Suprapubic skin (tissue), 4 donors: ENCODE measurements at places on chromosomes 16 and 17. TPM values are rescaled to one million over a fixed set of nuclear protein-coding genes. Genes with fewer than 3 reads are reported as not detected.

GRCh38 chr17:46181940-46182339 is 11.3 kb downstream of the KANSL1 start:
- DNase-seq: no peak

DNA sequence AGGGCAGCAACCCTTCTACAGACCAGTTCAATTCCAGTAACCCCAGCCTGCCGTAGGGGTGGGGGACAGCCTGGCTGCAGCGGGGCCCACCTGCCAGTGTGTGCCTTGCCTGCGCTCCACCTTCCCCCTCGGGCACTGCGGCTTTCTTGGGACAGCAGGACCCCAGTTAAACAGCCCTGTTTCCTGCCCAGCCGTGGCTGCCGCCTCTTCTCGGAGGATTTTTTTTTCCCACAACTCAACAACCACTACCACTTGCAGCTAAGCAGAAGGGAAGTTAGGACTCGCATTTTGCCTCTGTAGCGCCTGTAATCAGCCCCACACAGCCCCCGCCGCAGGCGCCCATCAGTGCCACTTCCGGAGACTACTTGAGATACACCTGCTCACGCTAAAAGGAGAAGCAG is 76.1 kb downstream of the RAI1 start:
- no peak for DNase-seq

DNA sequence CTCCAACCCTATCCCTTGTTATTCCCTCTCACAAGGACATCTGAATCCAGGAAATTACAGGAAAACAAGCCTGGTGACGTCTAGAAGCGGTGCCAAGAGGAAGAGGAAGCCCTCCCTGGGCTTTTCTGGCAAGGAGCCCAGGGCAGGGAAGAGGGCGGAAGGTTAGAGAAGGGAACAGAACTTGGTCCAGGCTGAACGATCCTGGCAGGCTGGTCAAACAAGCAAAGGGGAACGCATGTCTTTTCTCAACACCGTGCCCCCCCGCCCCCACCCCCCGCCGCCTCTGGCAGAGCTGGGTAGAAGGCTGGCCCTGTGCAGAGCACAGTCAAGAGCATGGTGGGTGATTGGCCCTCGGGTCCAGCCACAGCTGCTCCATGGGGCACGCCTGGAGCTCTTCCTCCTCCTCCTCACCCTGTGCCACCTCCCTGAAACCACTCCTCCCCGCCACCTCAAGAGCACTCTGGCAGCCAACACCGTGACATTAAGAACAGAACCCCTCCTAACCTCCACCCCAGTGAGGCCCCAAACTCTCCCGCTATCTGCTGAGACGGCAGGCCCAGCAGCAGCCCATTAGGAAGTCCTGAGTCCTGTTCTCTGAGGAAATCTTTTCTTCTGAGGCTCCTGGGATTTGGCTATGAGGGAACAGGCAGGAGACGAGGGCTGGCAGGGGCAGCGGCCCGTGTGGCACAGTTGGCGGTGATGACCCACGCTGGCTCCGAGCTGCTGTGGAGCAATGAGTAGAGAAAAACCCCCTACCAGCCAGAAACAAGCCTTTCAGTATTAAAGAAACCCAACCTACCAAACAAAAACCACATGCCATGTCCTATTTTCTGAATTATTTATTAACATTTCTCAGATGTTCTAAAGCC is 7.3 kb downstream of the C16orf86 start:
- no peak for DNase-seq

DNA sequence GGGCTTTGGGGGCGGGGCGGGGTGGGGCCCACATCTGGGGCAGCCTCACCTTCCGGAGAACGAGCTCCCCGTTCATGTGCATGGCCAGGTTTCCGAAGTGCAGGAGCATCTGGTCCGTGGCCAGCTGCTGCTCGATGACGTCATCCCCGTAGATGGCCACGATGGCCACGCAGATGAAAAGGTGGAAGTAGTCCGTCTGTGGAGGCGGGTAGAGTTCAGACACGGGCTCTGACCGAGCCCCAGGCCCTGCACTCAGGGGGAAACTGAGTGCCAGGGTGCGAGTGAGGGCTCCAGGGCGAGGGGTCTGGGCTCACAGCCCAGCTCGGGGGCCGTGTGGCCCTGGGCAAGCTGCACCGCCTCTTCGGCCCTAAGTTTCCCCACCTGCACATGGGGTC is 93.7 kb downstream of the TBC1D16 start:
- DNase-seq: peak; percentile 51

DNA sequence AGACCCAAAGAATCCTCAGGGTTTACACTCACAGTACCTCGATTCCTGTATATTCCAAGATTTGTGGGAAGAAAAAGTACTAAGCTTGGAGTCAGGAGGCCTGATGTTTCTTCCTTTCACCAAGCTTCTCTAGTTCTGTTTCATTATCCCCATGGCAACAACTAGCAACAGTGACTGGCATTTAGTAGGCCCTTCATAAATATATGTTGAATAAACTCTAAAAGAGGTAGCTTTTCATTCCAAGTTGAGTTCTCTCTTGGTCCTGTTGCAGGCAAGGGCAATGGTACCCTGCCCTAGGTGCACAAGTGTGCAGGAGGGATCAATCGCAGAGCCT is 527 bp upstream of the UBE2Z start:
- no peak for DNase-seq

DNA sequence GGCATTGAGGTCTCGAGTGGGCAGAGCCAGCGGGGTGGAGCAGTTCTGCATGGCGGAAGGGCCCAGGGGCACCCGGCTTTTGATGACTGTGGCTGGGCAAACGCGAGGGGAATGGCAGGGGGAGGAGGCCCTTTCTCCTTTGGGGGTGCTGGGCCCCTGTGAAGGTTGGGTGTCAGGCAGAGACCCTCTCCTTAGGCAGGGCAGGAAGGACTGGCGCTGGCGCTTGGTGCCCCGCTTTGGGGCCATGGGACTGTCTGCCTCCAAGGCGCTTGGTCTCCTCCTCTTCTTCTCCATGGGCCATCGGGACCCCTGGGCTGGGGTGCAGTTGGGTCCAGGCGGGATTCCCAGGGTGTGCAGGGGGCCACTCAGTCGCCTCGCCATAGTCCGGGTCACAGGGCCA is 12.8 kb upstream of the GFAP start:
- no peak for DNase-seq

DNA sequence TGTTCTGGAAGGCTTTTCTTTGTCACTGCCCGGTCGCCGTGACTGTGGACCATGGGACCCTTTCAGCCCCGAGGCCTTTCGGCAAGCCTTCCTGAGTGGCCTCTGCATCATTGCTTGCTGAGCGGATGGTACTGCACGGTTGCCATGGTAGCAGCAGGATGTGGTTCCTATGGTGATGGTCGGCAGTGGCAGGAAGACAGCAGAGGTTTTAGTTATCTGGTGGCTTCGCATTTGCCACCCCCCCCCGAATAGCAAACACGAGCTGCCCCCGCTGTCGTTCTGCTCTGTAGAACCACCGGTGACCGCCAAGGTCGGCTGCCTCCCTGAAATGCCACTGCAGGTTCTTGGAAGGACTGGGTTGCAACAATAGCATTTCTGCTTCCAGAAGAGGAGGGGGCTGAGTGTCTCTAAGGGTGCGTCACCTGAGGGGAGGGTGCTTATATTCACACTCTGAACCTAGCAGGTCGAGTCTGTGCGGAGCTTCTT is 76.6 kb downstream of the CMIP start:
- no peak for DNase-seq

GRCh38 chr17:9522074-9522473 is 53.5 kb downstream of the STX8 start:
- no peak for DNase-seq

- DNase-seq: no peak
These were observed 12.4 kb downstream of the NAT9 start for GRCh38 chr17:74763565-74764387.

DNA sequence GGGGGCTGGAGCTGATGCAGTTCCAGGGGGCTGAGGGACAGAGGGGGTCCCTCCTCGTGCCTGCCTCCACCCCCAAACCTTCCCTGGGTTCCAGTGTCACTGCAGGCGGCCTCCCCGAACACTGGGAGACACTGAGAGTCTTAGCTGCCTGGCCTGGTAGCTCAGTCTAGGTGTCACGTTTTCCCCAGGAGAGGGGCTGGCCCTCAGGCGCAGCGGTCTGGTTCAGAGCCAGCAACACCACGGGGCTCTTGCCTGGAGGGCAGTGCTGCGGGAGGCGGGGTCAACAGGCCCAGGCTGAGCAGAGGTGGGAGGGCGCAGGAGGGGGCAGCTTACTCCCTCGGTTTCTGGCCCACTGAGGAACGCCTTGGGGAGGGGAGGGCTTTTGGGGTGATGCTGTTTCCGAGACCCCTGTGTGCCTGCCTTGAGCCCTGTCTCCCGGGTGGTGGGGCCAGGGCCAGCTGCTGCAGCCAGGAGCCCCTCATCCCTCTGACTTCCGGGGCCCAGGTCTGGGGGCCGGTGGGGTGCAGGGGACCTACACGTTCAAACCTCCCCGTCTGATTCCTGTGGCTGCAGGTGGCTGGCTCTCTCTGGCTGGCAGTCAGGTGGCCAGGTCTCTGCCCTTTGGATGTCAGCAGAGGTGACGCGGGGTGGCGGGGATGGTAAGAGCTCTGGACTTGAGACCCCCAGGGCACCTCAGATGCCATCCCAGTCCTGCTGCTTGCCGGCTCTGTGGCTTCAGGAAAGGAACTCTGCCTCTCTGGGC is 89.3 kb upstream of the GSE1 start:
- no peak for DNase-seq

- DNase-seq: peak; percentile 92
These were observed 12.7 kb downstream of the MRM3 start for GRCh38 chr17:794876-795275.

DNA sequence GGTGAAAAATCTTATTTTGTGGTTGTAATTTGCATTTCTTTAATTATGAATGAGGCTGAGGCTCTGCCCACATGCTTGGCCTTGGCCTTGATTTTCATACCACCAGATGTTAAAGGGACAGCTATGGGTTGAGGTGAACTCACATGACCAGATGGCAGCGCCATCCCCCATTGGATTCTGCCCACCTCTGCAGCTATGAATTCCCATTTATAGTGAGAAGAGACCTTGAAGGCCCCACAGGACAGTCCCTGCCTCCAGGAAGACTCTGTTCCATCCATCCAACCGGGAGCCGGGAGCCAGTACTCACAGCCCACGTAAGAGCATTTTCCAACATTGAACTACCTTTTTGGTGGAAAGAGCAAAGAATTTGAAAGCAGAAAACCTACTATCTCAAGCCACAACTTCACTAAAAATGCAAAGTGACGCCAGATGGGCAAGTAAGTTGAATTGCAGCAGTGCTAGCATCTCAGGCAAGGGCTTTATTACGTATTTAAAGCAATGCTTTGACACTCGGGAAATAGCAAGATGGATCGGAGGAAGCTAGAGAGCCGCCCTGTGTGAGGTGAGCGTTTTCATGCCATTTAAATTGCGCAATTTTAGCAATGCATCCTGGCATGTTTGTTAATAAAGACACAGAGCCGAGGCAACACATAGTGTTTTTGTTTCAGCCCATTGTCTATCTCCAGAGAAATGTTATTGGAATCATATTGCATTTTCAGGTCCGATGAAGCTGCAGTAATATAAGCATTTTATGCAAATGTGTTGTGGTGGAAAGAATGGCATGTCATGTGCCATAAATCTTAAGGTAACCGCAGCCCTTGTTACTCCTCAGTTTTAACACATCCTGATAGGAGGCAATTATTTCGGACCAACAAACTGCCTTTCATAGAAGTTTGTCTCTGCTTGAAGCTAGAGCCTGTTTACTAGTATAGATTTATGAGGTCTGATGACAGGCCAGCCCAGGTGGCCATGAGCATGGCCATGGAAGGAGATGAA is 273.4 kb upstream of the TNRC6C start:
- no peak for DNase-seq

DNA sequence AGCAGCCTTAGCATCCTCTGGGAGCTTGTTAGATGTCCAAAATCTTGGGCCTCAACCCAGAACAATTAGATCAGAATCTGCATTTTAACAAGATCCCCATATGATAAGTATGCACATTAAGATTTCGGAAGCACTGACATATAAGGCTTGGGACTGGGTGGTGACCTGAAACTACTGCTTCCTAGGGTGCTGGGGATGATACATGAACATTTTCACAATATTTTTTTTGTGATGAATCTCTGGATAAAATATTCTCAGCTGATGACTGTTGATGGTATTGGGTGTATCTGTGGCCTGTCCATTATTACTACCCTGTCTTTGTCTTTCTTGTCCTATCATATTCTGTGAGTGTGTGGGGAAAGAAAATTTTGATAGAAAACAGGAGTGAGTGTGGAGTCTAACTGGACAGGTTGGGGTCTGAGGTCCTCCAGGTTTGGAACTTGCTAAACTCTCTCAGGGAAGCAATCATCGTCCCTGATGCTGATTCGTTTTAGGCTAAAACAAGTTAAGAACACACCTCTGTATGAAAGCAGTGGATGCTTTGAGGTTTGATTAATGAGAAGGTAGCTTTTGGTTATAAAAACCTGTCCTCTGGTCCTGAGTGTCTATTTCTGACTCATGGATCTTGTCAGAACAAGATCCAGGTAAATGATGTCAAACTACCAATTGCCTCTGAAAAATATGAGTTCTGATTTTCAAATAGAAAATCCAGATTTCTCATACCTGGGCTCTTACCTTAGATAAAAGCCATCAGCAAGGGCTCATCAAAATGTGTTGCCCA is 23.2 kb downstream of the KRT23 start:
- DNase-seq: no peak

DNA sequence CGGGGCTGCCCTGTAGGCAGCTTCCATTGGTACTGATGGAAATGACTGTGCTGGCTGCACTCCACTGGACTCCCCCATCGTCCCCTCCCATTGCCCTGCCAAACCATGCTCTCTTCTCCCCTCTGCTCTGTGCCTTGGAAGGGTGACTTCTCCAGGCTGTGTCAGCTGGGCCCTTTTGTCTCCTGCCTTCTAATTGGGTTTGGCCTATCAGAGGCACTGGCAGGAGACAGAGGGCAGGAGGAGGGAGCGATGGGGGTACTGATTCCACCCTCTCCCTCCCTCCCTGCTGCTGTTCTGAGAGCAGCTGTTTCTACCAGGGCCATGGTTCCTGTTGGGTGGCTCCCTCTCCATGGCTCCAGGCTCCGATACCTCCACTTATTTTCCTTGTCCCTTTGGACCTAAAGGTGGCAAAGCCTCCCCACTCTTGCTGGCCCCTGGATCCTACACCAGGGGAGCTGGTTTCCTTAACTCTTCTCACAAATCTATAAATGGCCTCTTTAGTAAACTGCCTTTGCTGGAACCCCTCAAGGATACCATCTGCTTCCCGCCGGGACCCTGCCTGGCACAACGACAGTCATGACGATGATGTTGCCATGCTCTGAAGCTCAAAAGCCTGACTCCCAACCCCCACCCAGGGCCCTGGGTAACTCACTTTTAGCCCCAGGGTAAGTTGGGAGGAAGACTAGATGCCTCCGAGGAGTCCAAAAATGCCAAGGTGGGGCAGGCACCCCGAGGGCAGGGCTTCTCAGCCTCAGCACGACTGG is 123.8 kb upstream of the RPL38 start:
- DNase-seq: no peak

- no peak for DNase-seq
These were observed 35.0 kb downstream of the GPT2 start for GRCh38 chr16:46918905-46919792.

Gene FOXJ1
- total RNA-seq: 2.8 TPM

Gene ST6GALNAC1
- 1.5 TPM for total RNA-seq

Gene GUCY2D
- not detected for total RNA-seq

Gene SLC5A2
- total RNA-seq: 1.4 TPM

Gene ASPA
- 0.98 TPM for total RNA-seq

Gene TP53TG3
- not detected for total RNA-seq

Gene MYCBPAP
- total RNA-seq: 0.91 TPM
